ENCODE measurements at places on chromosomes 1 and 21.

- no peak for DNase-seq
These were observed 36.7 kb downstream of the LGR6 start for GRCh38 chr1:202230061-202230938.

DNA sequence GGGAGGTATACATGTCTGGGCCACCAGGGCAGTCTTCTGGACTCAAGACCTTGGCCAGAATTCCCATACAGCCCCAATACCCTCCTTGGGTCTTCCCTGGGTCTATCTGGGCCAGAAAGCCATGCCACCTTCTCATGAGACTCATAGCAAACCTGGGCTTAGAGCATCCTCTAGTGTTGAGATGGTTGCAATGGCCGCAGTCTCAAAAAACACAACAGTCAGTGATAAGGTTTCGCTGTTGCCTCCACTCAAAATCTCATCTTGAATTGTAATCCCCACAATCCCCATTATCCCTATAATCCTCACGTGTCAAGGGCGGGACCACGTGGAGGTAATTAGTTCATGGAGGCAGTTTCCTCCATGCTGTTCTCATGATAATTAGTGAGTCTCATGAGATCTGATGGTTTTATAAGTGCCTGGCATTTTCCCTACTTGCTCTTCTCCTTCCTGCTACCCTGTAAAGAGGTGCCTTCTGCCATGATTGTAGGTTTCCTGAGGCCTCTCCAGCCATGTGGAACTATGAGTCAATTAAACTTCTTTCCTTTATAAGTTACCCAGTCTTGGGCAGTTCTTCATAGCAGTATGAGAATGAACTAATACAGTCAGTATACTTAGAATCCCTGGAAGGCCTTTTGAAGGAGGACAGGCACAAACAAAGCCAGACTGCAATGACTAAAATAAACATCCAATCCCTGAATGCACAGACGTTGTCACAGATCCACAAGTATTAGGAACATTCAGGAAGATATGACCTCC lies 77.0 kb downstream of the CTH start:
- no peak for DNase-seq

DNA sequence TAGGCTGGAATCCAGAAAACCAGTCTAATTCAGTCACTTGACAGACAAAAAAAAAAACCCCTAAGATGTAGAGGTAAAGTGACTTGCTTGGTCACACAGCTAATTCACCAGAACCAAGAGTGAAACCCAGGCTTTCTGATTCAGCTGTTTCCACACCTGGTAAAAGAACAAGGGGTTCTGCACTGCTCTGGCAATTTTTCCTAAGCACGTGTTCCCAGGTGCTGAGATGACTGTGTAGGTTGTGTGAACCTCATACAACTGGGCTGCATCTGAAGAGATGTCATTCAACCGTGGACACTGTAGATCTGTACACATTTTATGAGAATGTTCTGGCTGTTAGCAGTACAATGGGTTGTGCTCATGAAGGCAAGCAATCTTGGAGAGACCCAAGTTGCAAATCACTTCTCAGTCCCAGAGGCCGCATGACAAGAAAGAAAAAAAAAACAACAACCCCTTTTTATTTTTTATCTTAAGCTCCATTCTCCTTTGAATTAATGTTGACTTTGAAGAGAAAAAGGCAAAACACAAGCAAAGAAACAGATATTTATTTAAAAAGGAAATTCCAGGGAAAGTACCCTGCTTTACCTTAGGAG lies 95.4 kb downstream of the INTS7 start:
- DNase-seq: no peak

- DNase-seq: no peak
These were observed 51.8 kb downstream of the FBXO42 start for GRCh38 chr1:16300436-16300835.

- no peak for DNase-seq
These were observed 9.4 kb upstream of the SAMD13 start for GRCh38 chr1:84291882-84292655.

DNA sequence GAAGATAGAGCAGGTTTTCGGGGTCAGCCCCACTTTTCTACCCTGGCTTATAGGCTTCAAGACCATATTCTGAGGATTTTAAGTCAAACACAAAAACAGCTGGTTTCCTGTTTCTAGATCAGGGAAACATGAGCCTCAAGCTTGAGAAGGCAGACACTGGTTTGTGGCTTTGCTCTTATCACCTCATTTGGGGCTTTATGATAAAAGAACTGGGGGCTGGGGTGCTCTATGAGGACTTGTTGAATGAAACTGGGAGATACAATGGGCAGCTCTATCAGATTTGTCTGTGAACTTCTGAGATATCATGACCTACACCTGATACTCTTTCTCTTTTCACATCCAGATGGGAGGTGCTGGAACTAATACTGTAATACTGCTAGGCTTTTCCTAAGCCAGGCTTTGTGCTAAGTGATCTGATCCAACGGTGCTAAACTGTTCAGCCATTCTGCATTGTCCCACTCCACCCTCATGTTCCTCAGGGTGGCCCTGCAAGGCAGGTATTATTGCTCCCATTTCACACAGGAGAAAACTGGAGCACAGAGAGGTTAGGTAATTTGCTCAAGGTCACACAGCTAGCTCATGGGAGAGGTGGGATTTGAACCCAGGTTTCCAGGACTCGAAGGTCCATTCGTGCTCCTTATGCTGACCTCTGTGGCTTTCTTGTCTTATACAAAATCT lies 6.6 kb downstream of the AJAP1 start:
- no peak for DNase-seq

- no peak for DNase-seq
These were observed 7.3 kb upstream of the SIM2 start for GRCh38 chr21:36691555-36692041.

- no peak for DNase-seq
These were observed 138.5 kb upstream of the SGIP1 start for GRCh38 chr1:66395202-66396061.

- no peak for DNase-seq
These were observed 615 bp downstream of the CLIC4 start for GRCh38 chr1:24745711-24746413.

DNA sequence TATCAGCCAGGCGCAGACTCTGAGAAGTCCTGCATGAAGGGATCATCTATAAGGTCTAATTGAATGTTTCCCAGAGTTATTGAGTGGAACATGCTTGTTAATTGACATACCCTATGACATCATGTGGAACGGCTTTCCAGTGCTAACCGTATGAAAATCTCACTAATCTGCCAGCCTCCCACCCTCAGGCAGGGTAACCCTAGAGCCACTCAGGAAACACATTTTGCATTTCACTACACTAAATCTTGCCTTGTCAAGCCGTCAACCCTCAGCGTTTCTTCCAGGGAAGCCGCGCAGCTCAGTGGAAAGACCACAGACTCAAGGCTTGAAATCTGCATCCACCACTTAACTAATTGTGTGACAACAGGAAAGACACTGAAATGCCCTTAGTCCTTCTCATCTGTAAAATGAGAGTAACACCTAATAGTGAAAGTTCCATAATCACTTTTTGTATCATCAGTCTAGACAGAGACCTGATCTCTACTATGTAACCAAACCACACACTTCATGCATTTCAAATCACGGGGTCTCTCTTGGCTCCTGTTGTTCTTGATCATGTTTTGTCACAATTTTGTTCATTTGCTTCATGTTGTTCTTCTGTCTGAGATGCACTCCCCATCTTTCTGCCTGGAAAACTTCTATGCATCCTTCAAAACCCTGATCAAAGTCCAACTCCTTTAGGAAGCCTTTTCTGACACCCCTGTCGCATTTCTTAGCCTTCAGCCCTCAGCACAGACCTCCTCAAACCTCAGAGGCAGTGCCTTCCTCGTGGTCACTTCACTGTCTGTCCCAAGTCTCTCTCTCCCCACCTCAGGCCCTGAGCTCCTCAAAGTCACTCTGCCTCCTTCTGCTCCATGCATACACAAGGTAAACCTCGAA lies 246.5 kb downstream of the TOMM20 start:
- DNase-seq: no peak
